Activated CD4-positive, alpha-beta T cell treated with anti-CD3 and anti-CD28 coated beads for 24 hours (primary cell): ENCODE measurements at places on chromosomes 6 and 20.

- DNase-seq: no peak
These were observed 4.4 kb downstream of the ZKSCAN3 start for GRCh38 chr6:28353981-28354676.

GRCh38 chr20:56409956-56410355 is 2.1 kb upstream of the CASS4 start:
- DNase-seq: no peak

- DNase-seq: no peak
These were observed 10.0 kb downstream of the RBM39 start for GRCh38 chr20:35731862-35732643.

DNA sequence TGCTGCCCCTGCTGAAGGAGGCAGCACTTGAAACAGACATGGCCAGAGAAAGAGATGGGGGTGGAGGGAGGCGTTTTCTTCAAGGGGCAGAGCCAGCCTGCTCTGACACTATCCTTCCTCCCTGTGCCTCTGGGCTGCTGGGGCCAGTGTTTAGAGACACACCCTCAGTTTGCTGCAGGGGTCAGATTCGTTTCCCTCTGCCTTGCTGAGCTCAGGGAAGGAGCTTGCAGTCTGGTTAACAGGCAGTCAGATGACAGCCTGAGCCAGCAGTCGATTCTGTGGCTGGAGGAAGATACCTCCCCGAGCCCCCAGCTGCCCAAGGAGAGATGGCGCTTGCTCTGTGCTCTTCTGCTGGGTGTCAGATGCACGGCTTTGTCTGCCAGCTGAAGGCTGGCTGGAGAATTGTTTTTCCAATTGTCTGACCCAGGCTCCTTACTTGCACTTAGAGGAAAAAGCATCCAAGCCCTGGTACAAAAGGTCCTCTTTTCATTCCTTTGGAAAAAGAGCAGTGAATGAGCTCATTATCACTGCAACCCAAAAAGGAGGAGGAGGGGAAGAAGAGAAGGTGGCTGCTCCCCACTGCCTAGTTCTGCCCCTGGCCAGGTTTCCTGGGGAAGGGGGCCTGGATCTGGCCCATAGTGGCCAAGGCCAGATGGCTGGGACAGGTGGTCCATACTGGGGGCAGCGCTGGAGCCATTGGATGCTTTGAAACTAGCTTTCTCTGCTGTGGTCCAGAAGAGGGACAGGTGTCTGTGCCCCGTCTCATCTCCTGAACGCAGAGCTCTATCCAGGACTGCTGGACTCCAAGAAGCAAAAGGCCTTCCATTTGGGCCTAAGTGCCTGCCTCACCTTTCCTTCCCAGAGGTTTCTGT is 88.2 kb downstream of the TCP11 start:
- no peak for DNase-seq

DNA sequence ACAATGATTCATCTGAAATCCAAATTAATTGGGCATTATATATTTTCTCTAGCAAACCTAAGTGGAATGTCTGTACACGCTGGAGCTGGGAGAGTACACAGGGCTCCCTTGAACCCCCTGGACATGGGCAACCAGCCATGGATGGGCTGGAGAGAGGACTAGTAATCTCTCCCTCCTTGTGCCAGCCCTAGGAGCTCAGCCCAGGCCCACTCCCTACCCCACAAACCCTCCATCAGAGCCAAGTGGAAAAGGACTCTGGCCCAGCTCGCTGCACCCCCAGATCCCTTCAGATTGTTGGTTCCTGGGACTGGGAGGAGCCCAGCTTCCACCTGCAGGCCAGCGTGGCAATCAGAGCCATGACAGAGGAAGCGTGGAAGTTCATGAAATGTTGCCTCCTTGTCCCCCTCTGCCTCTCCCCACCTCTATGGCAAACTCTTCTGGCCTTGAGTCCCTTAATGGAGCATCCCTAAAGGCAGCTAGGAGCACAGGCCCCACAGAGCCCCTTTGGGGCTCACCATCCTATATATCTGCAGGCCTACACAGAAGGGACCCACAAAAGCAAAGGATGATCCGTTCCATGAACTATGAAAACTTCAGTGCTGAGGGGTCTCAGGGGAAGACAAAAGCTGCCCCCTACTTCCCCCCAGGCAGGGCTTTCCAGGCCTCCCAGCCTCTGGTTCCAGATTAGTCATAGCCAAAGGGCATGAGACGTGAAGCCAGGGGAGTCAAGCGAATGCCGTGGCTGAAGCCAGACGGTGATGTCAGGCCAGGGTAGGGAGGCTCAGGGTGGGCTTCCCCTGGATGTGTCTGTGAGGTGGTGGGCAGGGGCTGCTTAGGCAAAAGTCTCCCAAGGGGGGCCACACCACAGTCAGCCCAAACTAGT is 126.4 kb upstream of the MAFB start:
- DNase-seq: no peak

- no peak for DNase-seq
These were observed at the start of gene ADGB for GRCh38 chr6:146598772-146599405. ADGB (plus strand) TSS chr6:146598972; CDS start chr6:146599041, 69 bp downstream.

GRCh38 chr6:12032783-12033573 is 20.9 kb downstream of the HIVEP1 start:
- DNase-seq: no peak

- DNase-seq: no peak
These were observed 39.2 kb downstream of the KIF3B start for GRCh38 chr20:32316667-32317066.

GRCh38 chr20:47334022-47334551 is 22.4 kb downstream of the ZMYND8 start:
- no peak for DNase-seq

DNA sequence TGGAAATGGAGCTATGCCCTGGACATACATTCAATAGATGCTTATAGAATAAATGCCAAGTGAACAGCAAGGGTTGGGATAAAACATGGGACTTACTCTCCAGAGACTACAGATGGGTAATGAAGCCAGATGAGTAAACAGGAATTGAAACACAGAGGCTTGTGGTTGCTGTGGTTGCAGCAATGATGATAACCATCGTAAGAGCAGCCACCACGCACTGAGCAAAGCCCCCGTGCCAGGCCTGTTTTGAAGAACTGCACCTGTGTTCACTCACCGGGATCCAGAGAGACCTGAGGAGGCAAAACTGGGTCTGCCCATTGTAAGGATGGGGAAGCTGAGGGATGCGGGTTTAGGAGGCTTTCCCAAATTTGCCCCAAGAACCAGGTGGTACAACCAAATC is 431.1 kb upstream of the CDH4 start:
- no peak for DNase-seq

DNA sequence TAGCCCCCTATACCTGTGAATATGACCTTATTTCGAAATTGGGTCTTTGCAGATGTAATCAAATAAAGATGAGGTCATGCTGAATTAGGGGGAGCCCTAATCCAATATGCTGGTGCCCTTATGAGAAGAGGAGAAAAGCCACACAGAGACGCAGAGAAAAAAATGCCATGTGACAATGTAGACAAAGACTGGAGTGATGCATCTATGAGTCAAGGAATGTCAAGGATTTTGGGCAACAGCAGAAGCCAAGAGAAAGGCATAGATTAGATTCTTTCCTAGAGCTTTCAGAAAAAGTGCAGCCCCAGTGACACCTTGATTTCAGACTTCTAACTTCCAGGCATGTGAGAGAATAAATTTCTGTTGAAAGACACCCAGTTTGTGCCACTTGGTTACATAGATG is 47.4 kb upstream of the HS3ST5 start:
- DNase-seq: no peak

- no peak for DNase-seq
These were observed 16.2 kb downstream of the KCNK17 start for GRCh38 chr6:39298061-39298460.

GRCh38 chr6:158847012-158847529 is 27.9 kb upstream of the EZR start:
- DNase-seq: no peak
